NCI-H187 (cell line): ENCODE measurements at places on chromosomes 1 and 21.

- no peak for DNase-seq
Measured at GRCh38 chr1:246544001-246544400, 22.1 kb downstream of the TFB2M start.

GRCh38 chr21:17783481-17784179 is 35.5 kb downstream of the C21orf91 start:
- no peak for DNase-seq

DNA sequence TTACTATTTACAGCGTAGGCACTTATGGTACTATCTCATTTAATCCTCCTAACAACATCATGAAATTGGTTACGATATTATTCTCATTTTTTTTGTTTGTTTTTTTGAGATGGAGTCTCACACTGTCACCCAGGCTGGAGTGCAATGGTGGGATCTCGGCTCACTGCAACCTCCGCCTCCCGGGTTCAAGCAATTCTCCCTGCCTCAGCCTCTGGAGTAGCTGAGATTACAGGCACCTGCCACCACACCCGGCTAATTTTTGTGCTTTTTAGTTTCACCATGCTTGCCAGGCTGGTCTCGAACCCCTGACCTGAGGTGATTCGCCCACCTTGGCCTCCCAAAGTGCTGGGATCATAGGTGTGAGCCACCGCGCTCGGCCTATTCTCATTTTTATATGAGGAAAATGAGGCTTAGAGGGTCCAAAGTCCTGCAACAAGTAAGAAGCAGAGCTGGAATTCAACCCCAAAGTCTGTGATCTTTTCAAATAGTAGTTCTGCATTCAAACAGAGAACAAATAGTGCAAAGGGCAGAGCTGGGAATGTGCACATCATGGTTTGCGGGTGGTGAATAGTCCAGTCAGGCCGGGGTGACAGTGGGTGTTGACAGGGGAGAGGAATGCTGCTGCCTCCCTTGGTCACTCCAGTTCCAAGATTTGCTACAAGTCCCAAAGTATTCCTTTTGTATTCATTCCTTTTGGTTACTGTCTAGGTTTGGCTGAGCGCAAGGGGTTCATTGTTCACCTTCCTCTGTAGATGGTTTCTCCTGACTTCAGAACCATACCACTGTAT is 4.6 kb downstream of the PRUNE1 start:
- DNase-seq, result no peak

- DNase-seq, result no peak
Measured at GRCh38 chr1:155202731-155203515, 4.8 kb downstream of the THBS3 start.

DNA sequence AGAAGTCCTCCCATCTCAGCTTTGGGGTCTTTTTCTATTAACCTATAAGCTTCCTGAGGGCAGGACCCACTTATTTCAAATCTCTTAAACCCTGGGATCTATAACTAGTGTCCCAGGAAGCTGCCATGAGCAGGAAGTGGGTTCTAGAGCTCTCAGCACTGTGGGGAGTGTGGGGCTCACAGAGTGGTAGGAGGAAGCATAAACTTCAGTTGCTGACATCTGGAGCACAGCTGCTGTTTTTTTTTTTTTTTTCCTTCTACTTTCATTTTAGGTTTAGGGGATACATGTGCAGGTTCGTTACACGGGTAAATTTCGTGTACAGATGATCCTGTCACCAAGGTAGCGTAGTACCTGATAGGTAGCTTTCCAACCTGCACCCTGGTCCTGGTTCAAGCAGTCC is 59.3 kb downstream of the AK4 start:
- DNase-seq, result no peak

GRCh38 chr21:37874904-37875780 is 41.1 kb downstream of the KCNJ6 start:
- no peak for DNase-seq

DNA sequence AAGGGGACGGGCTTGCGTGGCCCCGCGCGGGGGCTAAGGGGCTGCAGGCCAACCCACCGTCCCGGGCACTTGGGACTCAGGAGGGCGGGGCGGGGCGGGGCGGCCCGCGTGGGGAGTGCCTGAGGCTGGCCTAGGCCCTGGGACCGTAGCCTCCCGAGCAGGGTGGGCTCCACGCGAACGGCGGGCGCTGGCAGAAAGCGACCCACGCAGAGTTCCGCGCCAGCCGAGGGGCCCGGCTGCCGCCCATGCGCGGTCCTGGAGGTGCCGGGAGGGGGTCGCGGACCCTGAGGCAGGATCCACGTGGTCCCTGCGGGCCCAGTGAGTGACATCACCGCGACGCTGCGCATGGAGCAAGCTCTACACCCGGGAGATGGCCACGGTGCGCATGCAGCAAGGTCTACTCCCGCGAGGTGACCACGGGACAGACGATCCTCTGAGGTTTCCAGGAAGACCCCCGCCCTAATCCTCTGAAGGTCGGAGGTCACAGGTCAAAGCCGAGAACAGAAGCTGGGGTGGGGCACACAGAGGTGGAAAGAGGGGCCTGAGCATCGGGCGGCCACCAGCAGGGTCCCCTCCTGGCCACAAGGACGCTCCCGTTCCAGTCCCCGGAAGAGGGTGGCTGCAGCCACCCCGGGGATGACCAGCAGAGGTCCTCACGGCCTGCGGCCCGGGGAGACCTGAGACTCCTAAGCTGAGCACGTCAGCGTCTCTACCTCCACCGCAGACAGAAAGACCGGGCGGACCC is 13.5 kb upstream of the SLC19A1 start:
- DNase-seq, result peak; percentile 8

- DNase-seq, result no peak
Measured at GRCh38 chr1:28976248-28976647, 61.9 kb downstream of the EPB41 start.

GRCh38 chr1:152768847-152769533 is 6.0 kb upstream of the LCE1F start:
- no peak for DNase-seq

GRCh38 chr1:195941314-195941713 is 666.9 kb downstream of the KCNT2 start:
- no peak for DNase-seq

DNA sequence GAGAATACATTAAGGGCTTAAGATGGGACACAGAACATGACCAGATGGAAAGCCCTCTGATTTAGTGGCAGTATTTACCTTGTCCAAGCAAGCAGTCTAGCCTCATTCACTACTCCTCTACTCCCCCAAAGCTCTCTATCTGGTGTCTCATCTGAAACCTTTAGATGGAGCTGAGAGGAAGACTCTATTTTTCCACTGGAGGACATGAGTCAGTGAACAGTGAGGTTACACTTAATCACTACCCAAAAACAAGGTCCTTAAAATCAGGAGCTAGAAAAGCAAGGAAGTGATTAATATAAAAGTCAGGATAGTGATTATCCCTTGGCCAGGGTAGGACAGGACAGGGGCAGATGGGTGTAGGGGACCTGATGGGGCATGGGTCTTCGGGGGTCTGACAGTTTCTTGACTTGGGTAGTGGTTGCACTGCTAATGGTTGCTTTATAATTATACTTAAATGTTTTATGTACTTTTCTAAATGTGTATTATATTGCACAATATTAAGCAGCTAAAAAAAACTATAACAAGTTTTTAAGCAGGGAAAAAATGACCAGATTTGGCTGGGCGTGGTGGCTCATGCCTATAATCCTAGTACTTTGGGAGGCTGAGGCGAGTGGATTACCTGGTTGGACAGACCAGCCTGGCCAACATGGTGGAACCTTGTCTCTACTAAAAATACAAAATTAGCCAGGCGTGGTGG is 3.0 kb downstream of the PTPN22 start:
- DNase-seq, result no peak

GRCh38 chr1:33819290-33819912 is 44.5 kb upstream of the HMGB4 start:
- DNase-seq, result no peak

GRCh38 chr1:85374160-85374559 is 90.8 kb downstream of the DDAH1 start:
- no peak for DNase-seq

GRCh38 chr1:213541641-213542040 is 446.1 kb upstream of the PROX1 start:
- no peak for DNase-seq

DNA sequence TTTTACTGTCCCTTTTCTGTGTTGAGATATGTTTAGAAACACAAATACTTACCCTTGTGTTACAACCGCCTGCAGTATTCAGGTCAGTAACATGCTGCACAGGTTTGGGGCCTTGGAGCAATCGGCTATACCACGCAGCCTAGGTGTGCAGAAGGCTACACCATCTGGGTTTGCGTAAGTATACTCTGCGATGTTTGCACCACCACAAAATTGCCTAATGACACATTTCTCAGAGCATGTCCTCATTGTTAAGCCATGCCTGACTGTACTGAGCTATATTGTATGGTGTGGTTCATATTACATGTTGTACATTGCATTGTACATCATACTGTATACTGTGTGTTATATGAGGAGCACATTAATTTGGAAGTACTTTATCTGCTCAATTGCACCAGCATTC is 247.4 kb downstream of the RHOU start:
- DNase-seq, result no peak

DNA sequence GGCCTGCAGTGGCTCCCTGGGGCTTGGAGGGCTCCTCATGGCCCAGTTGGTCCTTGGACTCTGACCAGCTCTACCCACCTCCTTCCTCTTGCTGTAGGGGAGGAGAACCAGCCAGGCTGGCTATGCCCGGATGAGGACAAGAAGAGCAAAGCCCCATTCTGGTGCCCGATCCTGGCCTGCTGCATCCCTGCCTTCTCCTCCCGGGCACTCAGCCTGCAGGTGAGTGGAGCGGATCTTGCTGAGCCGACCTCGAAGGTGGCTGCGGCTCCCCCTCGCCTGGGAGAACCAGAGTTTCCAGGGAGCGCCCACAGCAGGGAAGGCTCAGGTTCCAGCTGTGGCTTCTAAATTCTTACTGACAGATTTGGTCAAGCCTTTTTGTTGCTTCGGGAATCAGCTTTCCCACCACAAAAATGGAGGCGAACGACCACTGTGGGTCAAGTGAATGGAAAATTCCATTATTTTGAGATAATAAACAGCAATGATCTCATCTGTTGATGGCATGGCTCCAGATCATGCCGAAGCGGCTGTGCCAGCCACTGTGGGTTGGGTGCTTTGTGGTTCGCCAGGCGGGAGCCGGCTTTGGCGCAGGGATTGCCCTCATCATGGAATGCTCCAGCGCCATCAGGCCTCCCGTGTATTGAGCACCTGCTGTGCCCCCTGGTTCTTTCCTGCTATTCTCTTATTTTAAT is 106.5 kb upstream of the ACTL8 start:
- DNase-seq, result no peak

DNA sequence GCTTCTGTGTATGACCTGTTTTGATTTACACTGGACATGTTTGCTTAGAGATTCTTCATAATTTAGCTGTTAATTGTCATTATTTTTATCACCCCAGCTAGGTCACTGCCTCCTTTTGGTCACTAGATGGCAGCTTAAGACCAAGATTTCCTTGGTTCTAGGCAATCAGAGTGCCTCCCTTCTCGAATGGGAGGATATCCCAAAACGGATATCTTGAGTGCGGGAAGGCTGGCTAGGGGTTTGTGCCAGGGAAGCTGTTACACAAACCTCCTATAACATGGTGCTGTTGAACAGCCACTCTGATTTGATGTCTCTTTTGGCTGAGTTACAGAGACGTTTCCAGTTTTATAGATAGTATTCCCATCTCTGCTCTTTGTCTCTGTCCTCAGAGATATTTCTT is 283.5 kb downstream of the S1PR1 start:
- peak; percentile 16 for DNase-seq

GRCh38 chr1:83641206-83641658 is 357.7 kb downstream of the TTLL7 start:
- DNase-seq, result no peak

DNA sequence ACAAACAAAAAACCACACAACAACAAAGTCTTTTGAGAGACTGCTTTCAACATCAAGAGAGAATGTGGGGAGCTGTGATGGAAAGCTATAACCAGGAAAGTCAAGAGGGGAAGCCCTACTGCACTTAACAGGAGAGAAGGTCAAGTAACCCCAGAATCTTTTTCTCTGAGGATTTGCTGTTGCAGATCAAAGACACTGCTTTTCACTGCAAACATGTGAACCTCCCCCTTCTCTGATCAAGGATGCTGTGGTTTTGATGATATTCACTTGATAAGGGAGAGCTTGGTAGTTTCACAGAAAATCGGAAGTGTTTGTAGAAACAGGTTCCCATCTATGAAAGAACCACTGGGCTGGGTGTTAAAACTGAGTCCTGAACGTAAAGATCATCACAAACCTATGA is 4.8 kb downstream of the ETV3 start:
- DNase-seq, result no peak

- DNase-seq, result no peak
Measured at GRCh38 chr1:8431019-8431418, 113.1 kb downstream of the SLC45A1 start.

DNA sequence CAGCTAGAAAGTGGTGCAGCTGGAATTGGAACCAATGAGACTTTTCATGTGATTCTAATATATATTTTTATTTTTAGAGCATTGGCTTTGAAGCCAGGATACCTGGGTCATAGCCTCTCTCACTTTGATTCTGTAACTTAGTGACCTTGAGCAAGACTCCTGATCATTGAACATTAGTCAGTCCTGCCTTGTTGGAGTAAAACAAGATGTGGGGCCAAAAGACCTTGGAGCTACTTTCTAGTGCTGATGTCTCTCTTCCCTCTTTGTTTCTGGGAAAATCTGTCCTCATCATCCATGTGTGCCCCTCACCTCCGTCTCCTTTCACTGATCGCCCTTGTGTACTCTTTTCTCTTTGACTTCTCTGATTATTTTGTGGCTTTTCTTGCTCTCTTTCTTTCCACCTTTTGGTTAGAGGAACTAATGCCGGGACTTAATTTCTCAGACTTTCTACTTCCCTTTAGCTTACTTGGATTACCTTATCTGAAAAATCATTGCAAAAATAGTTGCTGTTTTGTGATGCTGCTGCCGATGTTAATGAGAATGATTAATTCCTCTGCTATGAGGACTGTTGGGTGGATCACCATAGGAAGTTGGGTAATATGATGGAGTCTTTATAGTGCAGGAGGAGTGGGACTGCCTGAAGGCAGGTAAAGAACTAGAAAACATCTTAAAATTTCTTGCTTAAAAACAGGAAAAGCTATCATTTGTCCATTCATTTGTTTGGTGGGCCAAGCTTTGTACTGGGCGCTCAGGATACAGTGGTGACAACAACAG is 72.0 kb downstream of the NOS1AP start:
- DNase-seq, result no peak

- DNase-seq, result no peak
Measured at GRCh38 chr1:24970399-24970753, 40.3 kb upstream of the RUNX3 start.
